ENCODE measurements at places on chromosomes 6 and 20.

DNA sequence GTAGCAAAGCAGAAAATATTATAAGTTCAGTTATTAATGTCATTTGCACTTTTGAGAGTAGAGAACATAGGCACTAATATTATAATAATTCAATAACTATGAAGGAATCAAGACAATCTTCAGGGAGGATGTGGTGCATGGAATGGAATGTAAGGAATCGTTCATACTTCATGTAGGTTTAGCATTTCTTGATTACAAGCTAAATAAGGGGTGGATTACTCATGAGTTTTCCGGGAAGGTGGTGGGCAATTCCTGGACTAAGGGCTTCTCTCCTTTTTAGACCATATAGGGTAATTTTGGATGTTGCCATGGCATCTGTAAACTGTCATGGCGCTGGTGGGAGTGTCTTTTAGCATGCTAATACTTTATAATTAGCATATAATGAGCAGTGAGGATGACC is 9.1 kb upstream of the BTNL2 start:
- peak; percentile 31 for DNase-seq

DNA sequence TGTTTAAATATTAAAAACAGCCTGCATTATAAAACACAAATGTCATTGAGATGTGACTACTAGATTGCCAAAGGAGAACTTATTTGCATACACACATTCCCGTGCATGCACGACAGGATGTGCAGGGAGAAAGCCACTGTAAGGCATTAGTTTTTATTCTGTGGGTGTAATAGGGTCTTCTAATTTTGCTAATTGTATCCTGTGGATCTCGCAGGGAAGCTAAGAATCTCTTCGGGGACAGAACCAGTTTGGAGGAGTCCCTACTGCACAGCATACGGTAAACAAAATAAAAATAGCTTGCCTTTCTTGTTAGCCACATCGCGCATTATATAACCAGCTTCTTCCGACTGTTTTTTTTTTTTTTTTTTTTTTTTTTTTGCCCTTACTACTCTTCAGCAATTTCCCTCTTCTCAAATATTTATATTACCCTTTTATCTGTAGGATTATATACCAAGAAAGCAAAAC is 2.0 kb downstream of the ATXN1 start:
- DNase-seq, result peak; percentile 61

DNA sequence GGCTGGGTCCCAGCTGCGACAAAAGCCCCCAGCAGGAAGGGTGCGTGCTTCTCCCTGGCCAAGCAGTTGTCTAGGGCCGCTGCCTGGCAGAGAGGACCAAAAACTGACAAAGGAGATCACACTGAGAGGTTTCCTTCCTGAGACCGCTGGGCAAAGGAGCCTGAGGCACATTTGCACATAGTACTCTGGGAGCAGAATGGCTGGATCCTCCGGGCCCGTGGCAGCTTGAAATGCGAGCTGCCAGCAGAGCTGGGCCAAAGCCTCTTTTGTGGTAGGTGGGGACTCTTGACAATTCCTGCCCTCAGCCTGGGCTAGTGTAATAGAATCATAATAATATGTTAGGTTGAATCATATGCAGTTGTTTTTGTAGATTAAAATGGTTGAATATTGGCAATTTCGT is 33.1 kb upstream of the RNF8 start:
- DNase-seq, result no peak

DNA sequence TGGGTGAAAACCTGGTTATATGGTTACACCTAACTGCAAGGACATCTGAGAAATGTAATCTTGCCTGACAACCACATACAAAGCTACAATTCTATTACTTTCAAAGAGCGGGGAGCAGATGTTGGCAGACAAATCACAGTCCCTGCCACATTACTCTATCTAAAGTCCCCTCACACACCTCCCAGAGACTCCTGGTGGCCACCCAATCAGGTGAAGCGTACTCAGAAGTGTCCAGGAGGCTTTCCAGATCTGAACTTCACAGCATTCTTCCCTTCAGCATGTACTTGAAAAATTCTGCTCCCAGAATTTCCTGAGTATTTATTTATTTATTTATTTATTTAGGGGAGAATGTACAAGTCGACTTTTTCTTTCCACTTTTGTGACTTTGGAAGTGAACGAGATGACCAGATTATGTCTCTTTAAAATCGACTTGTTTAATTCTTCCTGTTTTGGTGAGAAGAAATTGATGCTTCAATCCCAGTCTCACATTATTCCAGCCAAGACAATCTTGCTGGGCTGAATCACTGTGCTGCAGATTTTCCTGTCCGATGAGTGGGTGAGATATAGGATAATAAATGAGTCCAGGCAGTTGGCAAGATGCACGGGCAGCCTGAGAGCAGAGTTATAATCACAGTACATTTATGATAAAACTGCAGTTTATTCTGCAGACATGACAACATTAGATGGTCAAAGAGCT is 46.9 kb upstream of the POPDC3 start:
- DNase-seq, result peak; percentile 49

- no peak for DNase-seq
Measured at GRCh38 chr6:126665551-126665950, 325.6 kb downstream of the CENPW start.

DNA sequence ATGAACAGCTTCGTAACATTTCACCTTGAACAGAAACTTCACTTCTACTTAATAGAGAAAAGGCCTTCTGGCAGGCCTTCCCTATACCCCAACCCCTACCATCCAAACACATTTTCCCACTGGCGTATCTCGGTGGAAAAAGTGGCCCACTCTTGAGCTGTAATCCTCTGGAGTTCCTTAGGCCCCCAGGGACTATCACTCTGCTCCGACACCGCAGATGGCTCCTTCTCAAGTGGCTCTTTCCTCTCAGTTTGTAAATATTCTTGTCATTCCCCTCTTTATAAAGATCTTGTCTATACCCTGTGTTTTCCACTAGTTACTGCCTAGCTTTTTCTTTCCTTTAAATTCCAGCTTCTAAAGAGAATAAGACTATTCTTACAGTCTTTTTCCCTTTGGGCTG is 108.7 kb downstream of the MYB start:
- no peak for DNase-seq

Data from ELR (cell line).